ENCODE measurements at places on chromosomes 6 and 20.

- DNase-seq, result no peak
Observed at GRCh38 chr20:64077876-64078551, 1.3 kb downstream of the RGS19 start.

GRCh38 chr6:53090576-53090975 is 25.4 kb downstream of the FBXO9 start:
- DNase-seq, result no peak

DNA sequence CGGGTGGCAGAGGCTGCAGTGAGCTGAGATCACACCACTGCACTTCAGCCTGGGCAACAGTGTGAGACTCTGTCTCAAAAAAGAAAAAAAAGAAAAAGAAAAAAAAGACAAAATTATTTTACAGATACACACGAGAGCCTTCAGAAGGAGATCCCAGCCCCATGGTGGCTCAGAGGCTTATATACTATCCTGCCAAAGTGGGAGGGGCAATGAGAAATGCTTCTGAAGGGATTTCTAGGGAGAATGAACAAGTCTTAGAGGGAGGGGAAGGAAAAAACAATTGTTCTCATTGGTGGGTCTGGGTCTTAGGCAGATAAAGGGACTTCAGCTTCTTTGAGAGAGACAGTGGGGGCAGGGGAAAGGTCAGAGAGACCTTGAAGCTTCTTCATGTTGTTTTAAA is 76.8 kb downstream of the BANF2 start:
- DNase-seq, result no peak

- no peak for DNase-seq
Observed at GRCh38 chr6:144341831-144342527, 56.8 kb downstream of the UTRN start.

GRCh38 chr6:45574014-45574461 is 196.3 kb upstream of the SUPT3H start:
- DNase-seq, result no peak

DNA sequence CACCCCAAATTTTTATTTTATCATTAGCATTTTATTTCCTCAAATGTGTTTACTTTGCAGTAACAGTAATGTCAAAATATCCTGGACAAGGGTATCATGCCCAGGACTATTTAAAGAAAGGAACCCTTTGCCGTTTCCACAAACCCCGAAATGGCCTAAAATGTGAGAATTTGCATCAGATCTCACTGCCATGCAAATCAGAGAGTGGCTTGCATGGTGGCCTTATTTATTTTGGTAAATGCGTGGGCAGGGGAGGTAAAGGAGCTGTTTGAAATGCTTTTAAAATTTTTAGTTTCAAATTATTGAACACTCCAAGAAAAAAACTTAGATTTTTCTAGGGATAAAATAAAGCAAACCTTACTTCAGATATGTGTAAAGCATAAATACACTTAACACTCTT is 43.8 kb downstream of the ADAT2 start:
- DNase-seq, result peak; percentile 15
